ENCODE measurements at places on chromosomes 5 and 9.

DNA sequence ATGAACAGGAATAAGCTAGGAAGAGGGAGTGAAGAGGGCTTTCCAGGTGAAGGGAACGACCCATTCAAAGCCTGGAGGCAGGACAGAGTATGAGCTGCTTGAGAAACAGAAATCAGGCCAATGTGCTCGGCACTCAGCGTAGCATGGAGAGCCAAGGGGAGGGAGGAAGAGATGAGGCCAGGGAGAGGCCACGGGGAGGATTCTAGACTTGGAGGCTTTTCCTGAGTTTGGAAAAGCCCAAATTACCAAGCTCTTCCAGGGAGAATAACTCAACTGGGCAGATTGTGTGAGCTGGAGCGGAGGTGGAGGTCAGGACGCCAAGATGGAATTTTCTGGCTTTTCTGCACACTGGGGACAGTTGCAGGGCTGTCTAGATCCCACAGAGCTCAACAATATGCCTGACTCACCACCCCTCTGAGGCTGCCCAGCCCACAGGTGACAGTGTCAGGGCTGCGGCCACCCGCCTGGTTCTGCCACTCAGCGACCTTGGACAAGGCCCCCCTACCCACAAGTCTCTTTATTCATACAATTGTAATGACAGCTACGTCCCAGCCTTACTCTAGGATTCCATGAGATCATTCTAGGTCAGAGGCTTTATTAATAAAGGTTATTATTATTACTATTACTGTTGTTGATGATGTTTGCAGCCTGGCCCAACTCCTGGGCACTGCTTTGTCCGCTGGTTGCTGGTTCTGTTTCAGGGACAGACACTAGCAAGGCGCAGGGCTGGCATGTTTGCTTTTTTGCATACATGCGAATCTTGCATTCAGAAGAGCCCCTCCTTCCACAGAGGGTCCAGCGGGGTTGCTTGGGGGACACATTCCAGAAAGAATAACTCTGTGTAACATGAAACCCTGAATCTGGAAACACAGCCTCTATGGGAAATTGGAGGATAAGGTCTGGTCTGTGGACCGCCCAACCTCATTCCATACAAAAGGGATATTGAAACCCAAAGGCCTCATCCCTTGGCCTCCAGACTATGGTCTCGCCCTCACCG lies 9.4 kb upstream of the LMX1B start:
- no peak for DNase-seq

- DNase-seq: peak; percentile 44
Observed at GRCh38 chr5:137567226-137567625, 68.1 kb upstream of the SPOCK1 start.

- no peak for DNase-seq
Observed at GRCh38 chr5:138654281-138654867, 79.2 kb upstream of the HSPA9 start.

DNA sequence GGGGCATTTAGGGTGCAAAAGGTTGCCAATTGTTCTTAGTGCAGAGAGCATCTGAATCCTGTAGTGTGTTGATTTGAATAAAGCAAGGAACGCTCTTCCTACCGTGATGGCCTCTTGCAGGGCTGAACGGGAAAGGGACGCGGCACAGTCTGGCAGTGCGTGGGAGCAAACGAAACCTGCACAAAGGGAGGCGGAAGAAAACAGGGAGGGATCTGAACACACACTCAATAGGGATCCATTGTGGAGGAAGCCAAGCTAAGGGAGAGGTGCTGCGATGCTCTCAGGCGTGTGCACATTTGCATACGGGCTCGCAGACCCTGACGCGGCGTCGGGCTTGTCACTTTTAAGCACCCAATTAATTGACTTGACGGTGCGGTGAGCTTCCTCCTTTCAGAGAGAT lies 414.0 kb upstream of the IRX1 start:
- no peak for DNase-seq

GRCh38 chr5:44933686-44934085 lies 124.9 kb downstream of the MRPS30 start:
- no peak for DNase-seq

- peak; percentile 77 for DNase-seq
Observed at GRCh38 chr5:34686762-34687268, 30.7 kb downstream of the RAI14 start.

DNA sequence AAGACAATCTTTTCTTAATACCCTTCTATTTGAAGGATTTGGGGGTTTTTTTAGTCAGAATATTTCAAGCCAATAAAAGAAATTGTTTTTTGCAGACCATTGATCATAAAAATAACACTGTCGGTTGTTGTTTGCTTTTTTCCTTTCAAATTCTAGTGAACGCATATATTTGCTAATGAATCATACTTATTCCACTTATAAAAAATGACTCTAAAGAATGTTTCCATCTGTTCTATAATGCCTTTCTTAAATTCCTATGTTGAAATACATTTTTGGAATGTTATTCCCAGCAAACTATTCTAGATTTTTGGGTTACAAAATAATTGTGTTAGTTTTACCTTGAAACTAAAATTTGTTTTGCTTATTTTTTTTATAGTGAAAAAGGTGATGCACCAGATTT lies 32.2 kb downstream of the CWC27 start:
- no peak for DNase-seq

GRCh38 chr9:72464857-72465592 lies 56.4 kb upstream of the TMC1 start:
- no peak for DNase-seq

- peak; percentile 22 for DNase-seq
Observed at GRCh38 chr9:137448602-137448962, 7.4 kb upstream of the ENTPD8 start.

- DNase-seq: no peak
Observed at GRCh38 chr5:181054871-181055459, 14.9 kb downstream of the BTNL9 start.

DNA sequence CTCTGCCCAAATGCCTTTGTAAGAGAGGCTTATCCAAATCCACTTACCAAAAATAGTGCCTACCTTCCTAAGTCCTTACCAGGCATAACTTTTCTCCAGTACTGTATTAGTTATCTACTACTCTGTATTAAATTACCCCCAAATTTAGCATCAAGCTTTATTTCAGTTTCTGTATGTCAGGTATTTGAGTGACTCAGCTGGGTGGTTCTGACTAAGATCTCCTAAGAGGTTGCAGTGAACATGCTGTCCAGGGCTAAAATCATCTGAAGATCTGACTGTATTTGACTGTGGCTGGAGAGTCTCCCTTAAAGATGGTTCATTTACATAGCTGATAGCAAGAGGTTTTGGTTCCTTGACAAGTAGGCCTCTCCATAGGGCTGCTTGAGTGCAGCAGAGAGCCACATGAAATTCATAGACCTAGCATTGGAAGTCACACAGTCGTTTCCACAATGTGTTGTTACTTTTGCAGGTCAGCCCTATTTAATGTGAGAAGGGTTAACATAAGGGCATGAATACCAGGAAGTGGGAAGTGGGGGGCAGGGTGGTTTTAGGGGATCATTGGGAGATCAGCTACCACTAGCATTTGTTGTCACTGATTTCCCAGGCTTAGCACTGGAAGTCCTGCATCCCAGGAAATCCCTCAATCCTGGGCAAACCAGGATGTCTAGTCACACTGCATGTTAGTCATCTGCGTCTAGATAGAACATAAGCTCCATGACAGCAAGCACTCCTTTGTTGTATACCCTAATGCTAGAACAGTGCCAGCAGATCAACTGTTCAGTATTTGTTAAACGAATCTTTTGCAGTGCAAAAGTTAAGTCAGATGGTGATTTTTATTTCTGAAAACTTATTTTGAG lies 2.0 kb upstream of the ZNF622 start:
- no peak for DNase-seq

DNA sequence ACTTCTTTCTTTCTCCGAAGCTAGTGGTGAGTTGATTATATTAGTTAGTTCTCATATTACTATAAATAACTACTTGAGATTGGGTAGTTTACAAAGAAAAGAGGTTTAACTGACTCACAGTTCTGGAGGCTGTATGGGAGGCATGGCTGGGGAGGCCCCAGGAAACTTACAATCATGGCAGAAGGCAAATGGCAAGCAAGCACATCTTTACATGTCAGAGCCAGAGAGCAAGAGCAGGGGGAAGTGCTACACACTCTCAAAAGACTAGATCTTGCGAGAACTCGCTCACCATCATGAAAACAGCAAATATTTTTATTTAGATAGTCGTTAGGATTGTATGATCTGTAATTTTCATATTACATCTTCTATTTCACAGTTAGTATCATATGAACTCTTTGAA lies 711.2 kb downstream of the PTPRD start:
- DNase-seq: no peak

DNA sequence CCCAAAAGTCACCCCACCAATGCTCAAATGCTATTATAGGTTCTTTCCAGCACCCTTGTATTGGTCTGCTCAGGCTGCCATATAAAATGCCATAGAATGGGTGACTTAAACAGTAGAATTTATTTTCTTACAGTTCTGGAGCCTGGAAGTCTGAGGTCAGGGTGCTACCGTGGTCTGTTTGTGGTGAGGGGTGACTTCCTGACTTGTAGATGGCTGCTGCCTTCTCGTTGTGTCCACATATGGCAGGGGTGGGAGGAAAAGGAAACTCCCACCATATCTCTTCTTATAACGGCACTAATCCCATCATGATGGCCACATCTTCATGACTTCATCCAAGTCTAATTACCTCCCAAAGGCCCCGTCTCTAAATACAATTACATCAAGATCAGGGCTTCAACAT lies 257.8 kb upstream of the TARS1 start:
- DNase-seq: no peak

GRCh38 chr5:54156577-54156976 lies 153.8 kb downstream of the ARL15 start:
- no peak for DNase-seq

GRCh38 chr9:22107202-22108045 lies 98.3 kb upstream of the CDKN2B start:
- no peak for DNase-seq

DNA sequence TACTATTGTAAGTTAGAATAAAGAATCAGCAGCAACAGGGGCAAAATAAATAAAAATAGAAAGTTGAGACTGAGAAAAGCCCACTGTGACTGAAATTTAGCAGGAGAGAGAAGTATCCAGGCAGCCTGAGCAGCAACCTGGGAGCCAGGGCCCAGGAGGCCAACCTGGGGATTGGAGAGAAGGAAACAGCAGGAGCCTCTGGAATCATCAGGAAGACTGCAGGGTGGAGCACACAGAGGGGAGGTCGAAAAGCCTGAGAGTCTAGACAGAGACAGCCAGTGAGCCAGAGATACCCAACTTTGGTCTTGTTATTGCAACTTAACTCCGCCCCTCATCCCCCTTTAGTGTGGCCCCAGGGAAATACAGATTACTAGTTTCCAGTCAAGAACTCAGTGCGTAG lies 98.6 kb downstream of the SLC1A3 start:
- no peak for DNase-seq

- no peak for DNase-seq
Observed at GRCh38 chr9:133881671-133882381, 110.3 kb downstream of the VAV2 start.

GRCh38 chr9:119836036-119836435 lies 466.8 kb upstream of the BRINP1 start:
- DNase-seq: no peak

GRCh38 chr5:112143690-112144089 lies 275.4 kb downstream of the EPB41L4A start:
- no peak for DNase-seq

- DNase-seq: no peak
Observed at GRCh38 chr9:14780251-14780650, 57.7 kb upstream of the CER1 start.

GRCh38 chr9:114913217-114913616 lies 17.2 kb downstream of the TNFSF8 start:
- DNase-seq: no peak

DNA sequence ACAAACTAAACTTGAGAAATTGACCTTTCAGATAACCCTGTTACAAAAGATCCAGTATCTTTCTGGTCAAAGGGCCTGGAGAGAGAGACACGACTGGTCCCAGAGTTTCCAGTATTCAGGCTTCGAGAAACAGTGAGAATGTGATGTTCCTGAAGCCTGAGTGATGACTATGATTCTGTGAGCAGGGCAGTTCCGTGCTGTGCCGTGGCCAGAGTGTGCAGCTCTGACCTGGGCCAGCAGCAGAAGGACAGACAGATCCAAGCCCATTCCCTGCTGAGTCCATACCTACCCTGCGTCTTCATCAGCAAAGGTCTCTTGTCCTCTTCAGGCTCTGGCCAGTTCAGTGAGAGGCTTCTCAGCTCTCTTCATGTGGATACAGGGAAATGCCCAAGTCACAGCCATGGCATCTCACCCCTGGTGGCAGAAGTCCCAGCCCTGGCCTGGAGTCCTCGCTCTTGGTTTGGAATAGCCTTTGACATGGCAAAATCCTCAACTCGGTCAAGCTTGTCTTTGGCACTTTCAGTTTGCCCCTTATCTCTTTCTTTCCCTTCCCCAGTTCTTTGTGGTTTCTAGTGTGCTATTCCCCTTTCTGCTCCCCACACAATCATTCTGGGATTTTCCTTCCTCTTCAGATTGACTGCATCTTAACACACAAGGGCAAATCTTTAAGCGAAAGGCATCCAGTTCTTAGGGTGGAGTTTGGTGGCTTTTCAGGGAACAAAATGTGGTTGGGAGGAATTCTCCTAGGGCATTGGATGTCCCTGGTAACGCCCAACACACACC lies 107.7 kb downstream of the LIFR start:
- no peak for DNase-seq

GRCh38 chr9:78397045-78397444 lies 100.1 kb downstream of the PSAT1 start:
- DNase-seq: no peak

DNA sequence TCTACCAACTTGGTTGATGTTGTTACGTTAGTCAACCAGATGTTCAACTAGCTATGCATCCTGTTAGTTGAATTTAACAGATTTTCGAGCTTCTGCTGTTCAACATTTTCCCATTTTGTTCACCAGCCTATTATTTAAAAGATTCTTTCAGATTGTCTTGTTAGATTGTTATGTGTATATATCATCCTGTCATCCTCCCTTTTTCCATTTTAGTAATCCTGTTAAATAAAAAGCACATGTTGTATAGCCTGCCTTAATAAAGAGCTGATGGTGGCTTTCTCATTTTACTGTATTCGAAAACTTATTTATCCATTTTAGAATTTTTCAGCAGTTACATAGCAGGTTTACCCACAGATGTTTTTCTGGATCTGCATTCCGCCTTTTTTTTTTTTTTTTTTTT lies 4.3 kb downstream of the TMEFF1 start:
- no peak for DNase-seq

GRCh38 chr9:96156171-96156974 lies 145.6 kb downstream of the HSD17B3 start:
- DNase-seq: no peak

DNA sequence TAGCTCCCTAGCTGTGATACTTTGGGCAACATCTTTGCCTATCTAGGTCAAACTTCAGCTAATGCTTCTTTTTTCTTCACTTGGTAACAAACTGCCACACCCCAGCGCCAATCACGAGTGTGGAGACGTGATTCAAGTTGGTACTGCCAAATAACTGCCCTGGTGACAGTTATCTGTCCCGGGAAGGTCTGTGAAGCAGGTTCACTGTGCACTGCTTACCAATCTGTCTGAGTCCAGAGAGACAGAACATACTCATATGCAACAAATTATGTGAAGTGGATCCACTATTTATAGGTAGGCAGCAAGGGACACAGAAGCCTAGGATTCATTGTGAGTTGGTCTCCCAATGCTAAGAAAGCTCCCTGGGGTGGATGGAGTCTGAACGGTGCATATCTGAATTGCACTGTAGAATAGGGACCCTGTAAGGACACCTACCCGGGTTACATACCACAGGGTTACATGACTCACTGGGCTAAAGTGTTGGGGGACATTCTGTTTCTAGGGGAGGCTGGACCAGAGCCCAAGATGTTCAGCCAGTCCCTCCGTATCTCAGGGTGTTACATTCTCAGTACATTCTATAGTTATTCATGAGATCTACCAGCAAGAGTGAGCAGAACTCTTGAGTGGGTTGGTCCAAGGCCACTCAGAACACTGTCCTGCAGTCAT lies 95.4 kb upstream of the STC2 start:
- DNase-seq: no peak

All from Right ventricle myocardium superior (tissue), 1 donor.